ENCODE measurements at places on chromosomes 2 and 18.

- no peak for DNase-seq
These were observed 101.2 kb downstream of the NEB start for GRCh38 chr2:151632993-151633565.

DNA sequence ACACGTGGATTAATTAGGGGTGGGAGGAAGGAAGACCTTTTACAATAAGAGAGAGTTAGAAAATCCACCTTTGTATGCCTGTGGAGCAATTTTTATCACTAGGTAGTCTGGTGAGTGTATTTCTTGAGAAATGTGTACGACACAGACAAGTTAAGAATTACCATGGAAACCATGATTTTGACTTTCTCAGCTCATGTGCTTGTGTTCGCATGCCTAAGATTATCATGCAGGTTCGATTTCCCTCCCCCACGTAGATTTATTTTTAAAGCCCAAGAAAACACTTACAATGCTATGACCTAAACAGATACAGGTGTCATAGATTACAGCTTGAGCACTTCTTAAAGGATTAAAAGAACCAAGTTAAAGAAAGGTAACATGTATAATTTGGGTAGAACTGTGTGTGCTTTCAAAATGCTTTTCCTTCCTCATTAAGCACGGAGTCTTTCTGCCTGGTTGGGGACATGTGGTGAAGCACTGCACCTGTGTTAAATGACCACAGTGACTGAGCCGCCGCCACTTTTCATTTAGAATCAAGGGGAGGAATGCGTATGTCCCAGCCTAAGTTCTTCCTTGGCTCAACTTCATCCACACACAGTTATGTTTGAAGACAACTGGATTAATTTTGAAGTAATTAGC is 16.6 kb downstream of the SERTAD2 start:
- no peak for DNase-seq

GRCh38 chr2:117212562-117212961 is 601.9 kb upstream of the DDX18 start:
- DNase-seq = no peak

DNA sequence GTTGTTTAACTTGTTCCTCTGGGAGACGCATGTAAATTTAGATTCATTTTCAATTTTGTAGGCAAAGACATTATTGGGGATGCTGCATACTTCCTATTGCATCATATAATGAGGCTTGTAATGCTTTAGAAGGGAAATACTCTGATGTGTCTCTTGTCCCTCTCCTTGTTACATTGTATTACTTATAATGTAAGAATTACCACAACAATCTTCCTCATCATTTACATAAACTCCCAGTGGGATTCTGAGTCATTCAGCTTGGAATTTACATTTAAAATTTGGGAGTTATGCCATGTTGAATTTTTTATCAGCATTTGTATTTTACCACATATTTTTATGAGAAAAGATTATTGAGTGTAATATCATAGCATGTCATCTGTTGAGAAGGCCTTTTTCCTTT is 963.4 kb upstream of the NRXN1 start:
- DNase-seq = no peak

DNA sequence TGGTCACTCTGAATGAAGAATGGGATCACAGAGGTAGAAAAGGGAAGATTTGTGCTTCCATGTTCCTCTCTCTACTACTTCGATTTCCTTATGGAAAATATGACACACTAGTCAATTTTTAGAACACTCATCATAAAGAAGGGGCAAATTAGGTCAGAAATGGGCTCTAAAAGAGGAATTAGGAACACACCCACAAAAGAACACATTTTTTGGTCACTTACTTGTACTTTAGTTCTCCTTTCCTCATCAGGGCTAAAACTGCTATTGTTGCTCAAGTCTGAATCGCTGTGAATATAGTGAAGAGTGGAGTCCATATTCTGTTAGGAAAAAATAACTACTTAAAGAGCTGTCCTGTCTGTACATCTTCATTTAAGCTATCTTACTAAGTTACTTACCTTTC is 52.6 kb downstream of the PPP4R1 start:
- DNase-seq = no peak

GRCh38 chr2:210660-211059 is 53.2 kb downstream of the SH3YL1 start:
- no peak for DNase-seq

GRCh38 chr2:145253492-145253891 is 733.6 kb upstream of the ZEB2 start:
- no peak for DNase-seq

- DNase-seq = no peak
These were observed 91.3 kb downstream of the ZNF804A start for GRCh38 chr2:184689638-184690037.

- no peak for DNase-seq
These were observed 296.2 kb upstream of the SALL3 start for GRCh38 chr18:78683191-78684010.

DNA sequence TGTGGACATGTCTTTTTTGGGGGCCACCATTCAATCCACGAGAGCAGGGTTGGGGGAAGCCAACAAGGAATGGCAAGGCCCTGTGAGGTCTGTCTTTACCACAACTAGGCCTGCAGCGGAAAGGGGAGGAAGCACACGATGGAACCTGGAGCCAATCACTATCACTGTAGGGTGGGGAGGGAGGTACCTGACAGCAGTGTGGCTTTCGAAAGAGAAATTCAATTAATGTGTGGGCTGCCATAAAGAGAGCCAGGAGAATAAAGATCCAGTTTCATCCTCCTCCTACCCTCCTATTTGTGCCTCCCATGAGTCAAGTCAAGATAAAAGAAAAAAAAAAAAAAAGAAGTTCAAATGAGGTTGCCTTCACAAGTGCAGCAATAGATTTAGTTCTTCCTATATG is 18.9 kb upstream of the RBMS1 start:
- no peak for DNase-seq
